Hypothalamus (tissue), 51 donors: ENCODE measurements at places on chromosomes 12 and 14.

DNA sequence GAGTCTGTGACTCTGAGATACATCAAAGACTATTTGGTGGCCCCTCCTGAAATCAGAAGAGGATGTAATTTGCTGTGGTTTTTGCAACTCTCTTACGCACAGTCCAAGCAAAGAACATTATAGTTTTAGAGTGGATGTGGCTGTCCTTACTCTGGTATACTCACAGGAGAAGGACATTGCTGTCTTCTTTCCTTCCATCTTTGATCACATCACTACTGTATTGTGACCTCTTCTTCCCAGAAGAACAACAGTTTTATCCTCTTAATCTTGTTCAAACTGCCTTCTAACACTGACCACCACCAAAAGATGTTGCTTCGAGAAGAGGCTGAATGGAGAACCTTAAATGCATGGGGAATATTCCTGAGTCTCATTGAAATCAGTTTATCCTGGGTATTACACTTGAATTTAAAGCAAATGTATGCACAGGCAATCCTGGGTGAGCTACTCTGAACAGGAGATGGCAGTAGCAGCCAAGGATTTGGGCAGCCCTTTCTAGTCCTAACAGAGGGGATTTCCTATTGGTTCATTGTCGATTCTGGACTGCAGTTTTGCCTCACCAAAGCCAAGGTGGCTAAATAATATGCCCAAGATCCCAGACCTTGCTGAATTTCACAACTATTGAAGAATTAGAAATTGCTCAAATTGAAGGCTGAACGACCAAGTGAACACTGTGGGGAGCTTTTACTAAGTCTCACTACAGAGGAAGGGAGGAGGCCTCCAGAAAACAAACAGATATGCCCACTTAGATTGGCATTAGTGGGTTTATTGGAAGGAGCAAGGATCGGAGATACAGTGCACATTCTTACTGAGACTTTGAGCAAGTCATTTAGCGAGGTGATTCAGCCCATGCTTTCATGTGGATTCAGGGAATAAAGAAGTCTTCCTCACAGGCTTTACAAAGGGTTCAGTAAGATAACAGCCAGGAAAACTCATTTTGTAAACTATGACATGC, 282.8 kb downstream of the PAWR start:
- DNase-seq: no peak

DNA sequence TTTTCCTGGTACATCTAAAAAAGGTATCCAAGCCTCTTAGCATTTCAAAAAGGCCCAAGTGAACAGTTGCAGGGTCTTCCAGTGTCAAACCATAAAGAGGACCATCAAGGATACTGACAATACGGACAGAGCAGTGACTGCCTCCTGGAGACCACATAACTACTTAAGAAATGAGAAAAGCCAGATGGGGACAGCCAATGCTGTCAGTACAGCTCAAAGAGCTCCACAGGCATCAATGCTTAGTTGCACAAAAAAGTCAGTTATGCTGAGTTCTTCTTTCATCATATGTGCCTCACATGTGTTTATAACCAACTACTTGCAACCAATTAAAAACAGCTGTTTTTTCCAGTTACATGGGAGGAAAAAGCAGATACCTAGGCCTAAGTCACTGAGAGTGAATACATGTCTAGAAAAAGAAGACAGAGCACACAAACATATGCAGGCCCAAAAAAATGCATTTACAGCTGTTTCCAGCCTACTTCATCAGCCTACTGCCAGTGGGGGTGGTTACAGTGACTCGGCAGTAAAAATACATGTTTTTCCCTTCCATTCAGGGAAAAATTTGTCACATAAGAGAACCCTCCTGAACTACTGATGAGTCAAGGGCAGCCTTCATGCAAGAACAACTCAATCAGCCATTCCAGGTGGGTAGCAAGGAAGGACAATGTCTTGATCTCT, 84.0 kb downstream of the DCAF5 start:
- DNase-seq: no peak

GRCh38 chr12:3542911-3543310, 51.9 kb downstream of the PRMT8 start:
- DNase-seq: no peak

GRCh38 chr14:103372552-103373304, 12.5 kb upstream of the MARK3 start:
- no peak for DNase-seq

DNA sequence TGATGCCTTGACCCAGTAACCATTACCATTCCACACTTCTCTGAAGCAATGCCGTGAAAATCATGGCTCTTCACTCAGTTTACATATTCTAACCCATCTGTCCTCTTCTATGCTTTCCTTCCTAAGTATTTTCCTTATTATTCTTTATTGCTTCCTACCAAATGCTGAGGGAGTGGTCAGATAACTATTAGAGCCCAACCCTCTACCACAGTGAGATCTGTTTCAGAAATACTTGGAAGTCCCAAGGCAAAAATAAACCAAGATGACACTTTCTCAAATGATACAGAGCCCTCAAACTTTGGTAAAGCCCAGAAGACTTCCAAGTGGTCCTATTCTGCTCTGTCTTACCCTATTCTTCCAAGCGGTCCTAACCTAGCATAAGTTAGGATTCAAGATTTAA, 68.0 kb downstream of the MED13L start:
- DNase-seq: no peak

DNA sequence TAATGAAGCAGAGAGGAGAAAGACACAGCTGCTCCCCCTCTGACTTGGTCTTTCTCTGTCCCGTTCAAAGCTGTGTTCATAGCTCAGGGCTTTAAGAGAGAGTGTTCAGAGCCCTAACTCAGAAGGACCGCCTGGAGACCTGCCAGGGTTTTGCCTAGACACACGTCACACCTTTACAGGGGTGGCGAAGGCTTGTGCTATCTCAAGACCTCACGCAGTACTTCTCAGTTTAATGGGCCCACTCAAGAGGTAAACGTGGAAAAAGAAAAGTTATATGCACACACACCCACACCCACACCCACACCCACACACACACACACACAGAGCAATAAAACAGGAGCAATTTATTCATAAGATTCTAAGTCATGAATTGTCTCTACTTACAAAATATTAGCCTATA, 374.3 kb downstream of the C12orf75 start:
- DNase-seq: no peak

- no peak for DNase-seq
Measured at GRCh38 chr12:65010437-65010836, 110.7 kb downstream of the WIF1 start.

DNA sequence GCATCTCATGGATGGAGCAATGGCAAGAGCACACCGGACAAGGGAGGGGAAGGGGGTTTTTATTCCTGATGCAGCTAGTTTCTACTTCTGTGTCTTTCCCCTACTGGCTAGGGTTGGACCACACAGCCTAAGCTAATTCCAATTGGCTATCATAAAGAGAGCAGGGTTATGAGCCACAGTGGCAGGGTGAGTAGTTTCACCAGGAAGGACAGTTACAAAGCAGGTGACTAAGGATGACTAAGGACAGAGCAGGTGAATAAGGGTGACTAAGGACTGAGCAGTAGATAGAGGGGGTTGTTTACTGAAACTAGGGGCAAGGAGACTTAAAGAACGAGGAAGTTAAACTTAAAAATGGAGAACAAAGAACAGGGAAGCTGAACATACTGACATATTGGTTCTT, 321.4 kb upstream of the SEL1L start:
- no peak for DNase-seq

- DNase-seq: no peak
Measured at GRCh38 chr12:99670635-99671034, 23.1 kb downstream of the GARIN6 start.

- no peak for DNase-seq
Measured at GRCh38 chr12:3110578-3110977, 33.4 kb downstream of the TSPAN9 start.

DNA sequence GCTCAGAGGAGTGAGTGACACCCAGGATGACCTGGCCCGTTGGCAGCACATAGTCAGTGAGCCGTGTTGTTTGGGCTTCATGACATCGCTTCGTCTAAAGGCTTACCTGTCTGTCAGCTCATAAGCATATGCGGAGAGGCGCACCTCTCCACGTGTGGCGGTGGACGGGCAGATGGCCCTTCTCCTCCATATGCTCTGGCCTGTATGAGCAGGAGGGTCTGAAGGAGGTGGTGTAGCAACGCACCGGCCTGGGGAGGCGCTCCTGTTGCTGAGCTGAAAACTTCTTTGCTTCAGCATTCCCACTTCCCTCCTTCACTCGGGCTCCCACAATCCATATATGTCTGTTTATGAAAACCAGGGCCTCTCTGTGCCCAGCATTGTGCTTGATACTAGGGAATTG, 186.1 kb downstream of the TSPAN9 start:
- no peak for DNase-seq

GRCh38 chr12:108565976-108566375, 3.6 kb downstream of the ISCU start:
- no peak for DNase-seq

GRCh38 chr12:66066137-66066928, 64.2 kb downstream of the LLPH start:
- no peak for DNase-seq

DNA sequence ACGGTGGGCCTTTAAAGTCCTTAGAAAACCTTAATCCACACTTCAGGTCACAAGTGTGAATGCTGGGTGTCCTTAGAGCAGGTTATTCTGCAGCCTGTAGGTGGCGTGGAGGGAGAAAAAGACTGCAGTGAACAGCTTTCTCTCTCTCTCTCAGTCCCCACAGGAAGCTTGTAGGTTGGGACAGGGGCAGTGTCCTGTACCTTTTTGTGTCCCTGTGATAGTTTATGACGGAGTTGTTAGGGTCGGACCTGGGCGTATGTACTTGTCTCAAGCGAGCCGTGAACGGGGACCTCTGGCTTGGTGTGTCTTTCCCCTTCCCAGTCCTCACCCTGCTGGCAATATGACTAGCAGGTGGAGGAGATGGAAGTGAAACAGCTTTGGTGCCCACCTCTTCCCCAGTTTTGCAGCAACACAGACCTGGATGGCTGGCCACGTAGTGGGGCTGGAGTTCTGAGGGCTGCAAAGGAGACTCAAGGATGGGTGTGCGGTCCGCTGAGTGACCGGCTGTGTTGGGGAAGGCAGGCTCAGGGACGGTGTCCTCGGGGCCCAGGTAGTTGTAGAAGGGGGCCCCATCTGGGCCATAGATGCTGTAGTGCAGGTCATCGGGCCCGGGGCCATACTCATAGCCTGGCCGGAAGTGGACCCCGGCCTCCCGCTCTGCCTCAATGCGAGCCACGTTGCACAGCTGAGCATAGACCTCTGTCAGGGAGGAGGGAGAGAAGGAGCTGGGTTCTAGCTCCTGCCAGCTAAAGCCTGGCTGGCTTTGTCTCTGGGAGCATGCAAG, 8.9 kb downstream of the ISCA2 start:
- no peak for DNase-seq

DNA sequence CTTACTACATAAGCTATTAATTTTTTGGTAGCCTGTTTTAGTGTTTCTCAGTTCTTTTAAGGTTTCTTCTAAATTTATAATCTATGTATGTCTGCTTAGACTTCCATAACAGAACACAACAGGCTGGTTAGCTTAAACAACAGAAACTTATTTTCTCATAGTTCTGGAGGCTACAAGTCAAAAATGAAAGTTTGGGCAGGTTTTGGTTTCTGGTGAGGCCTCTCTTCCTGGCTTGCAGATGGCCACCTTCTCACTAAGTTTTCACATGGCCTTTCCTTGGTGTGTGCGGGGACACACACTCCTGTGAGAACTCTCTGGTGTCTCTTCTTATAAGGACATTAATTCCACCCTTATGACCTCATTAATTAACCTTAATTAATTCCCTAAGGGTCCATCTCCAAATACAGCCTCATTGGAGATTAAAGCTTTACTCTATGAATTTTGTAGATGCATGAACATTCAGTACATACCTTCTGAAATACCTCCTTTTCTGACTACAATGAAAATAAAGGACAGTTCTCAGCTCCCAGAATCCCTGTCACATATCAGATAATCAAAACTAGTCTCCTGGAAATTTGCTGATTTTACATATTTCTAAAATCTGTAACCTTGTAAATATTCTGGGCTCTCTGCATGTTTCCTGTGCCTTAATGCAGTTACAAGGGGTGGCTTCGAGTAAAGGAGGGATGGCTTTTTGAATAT, 23.2 kb upstream of the BMAL2 start:
- DNase-seq: no peak

GRCh38 chr14:103949131-103949790, 6.9 kb upstream of the RD3L start:
- no peak for DNase-seq

DNA sequence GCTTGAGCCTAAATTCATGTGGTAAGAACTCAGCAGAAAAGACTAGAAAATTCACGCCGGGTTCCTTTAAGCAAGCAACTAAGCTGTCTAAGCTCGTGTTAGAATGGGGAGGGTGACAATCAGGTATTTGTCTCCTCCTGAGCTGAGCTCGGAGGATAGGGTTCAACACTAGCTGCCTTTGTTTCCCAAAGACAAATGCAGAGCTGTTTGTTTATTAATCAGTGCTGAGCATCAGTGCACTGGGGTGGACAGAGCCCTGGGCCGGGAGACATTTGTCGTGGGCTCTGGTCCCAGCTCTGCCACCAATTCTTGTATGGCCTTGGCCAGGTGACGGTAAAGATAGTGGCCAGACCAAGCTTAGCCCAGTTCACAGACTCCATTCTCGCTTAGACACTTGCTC, 43.7 kb downstream of the DEGS2 start:
- no peak for DNase-seq

GRCh38 chr12:56411781-56412639, 37.2 kb downstream of the TIMELESS start:
- no peak for DNase-seq

GRCh38 chr12:121263206-121263935, 33.1 kb downstream of the CAMKK2 start:
- no peak for DNase-seq
